Central memory CD8-positive, alpha-beta T cell (primary cell): ENCODE measurements at places on chromosomes 2 and 18.
A peak's percentile ranks its signal among the peaks of the same experiment; 100 is the strongest.

GRCh38 chr2:160288324-160288723 lies 88.3 kb upstream of the ITGB6 start:
- DNase-seq = no peak

GRCh38 chr2:149313512-149313972 lies 16.8 kb upstream of the LYPD6 start:
- no peak for DNase-seq

DNA sequence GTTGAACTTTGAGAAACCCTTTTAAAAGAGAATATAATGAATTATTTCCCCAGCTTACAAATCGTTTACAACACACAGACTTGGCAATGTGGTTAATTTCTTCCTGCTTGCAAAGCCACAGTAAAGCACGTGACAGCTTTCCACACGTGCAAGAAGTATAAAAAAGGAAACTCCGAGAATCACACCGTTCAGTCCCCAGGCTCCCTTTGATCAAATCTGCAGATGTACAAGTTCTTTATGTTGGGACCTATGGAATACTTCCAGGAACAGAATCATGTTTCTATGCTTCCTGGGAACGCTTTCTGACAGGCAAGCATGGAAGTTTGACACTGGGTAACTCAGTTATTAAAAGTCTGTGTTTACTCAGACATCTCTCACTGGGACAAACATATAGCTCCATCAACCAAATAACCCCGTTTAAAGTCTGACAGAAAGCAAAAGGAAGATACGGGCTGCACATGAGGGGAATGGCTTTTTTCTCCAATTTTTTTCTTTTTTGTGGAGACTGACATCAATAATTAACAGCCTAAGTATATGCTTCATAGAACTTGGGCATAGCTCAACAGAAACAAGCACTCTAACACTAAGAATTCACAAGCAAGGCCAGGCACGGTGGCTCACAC lies 134.8 kb downstream of the EIPR1 start:
- DNase-seq = peak; percentile 23

GRCh38 chr2:68344031-68344430 lies 21.1 kb upstream of the PLEK start:
- no peak for DNase-seq

- no peak for DNase-seq
Observed at GRCh38 chr2:41990688-41991087, 57.1 kb upstream of the PKDCC start.

DNA sequence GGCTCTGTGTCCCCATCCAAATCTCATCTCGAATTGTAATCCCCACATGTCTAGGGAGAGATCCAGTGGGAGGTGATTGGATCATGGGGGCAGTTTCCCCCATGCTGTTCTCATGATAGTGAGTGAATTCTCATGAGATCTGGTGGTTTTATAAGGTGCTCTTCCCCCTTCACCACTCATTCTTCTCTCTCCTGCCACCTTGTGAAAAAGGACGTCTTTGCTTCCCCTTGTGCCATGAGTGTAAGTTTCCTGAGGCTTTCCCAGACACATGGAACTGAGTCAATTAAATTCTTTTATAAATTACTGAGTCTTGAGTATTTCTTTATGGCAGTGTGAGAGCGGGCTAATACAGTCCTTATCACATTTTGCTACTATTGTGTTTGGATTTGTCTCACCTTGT lies 177.6 kb upstream of the SLC39A10 start:
- no peak for DNase-seq

DNA sequence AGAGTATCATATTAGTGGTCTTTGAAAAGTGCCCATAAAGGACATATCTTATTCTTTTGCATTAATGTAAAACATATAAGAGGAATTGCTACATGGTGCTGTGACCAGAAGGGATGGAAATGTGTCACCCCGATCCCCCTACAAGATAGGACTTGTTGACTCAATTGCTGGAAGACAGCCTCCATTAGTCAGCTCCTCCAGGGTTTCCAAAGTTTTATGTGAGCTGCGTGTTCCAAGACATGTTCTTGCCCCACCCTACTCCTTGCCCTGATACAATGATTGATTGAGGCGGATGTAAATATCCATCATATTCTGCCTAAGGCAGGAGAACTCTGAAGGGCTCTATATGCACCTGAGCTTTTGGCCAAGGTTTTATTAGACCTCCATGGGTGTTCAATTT lies 541.0 kb upstream of the ZEB2 start:
- no peak for DNase-seq

- no peak for DNase-seq
Observed at GRCh38 chr2:1591978-1592907, 152.1 kb downstream of the PXDN start.

DNA sequence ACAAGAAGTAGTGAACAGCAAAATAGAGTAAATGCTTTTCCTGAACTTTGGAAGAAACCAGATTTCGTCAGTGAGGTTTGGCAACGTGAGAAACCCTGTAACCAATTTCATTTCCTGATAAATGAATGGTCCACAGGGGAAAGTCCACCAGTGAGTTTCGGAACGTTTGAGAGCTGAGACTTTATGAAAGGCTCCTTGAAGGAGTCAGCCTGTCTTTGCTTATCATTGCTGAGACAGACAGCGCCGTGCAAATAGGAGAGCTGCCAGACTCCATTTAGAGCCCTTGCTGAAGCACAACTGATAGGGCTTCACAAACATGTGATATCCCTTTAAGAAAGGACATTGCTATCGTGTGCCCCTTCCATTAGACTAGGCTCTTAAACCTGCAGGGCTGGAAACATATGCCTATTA lies 121.8 kb upstream of the SMAD7 start:
- DNase-seq = no peak

- DNase-seq = no peak
Observed at GRCh38 chr2:159561786-159562185, 54.6 kb downstream of the BAZ2B start.

DNA sequence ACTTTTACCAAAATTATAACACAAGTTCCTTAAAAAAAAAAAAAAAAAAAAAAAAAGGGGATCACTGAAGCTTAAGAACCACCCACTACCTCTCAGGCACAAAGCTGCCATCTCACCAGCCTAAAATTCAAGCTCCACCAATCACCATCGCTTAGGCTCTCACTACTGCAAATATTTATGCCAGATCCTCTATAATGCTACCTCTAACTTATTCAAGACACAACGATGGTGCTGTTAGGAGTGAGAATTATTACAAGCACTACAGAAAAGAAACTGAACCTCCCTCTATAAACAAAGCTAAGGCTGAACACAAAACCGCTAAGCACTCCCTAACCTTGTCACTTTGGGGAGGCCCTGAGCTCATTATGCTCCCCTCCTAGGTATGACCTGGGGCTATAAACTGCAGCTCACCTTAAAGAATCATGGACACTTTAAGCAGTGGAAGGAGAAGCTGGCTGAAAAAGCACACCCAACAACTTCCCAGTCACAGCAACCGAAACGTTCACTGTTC lies 3.6 kb downstream of the FZD5 start:
- no peak for DNase-seq

DNA sequence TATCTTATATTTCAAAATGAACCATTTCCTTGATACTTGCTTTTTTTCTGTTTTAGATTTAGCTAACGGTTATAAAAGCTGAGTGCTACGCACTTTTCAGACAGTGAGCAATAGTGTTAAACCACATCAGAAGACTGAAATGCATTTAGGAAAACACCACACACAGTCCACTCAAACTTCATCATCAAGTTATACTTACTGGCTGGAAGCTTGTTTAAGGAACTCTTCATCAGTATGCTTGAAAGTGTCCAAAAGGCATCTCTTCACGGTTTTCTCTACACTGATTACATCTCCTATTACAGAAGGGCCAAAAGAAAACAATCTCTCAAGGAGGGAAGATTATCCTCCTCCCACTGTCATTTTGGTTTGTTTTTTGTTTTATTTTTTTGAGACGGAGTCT lies 19.7 kb downstream of the ILKAP start:
- no peak for DNase-seq

GRCh38 chr18:24104486-24104885 lies 34.4 kb upstream of the CABYR start:
- DNase-seq = no peak

DNA sequence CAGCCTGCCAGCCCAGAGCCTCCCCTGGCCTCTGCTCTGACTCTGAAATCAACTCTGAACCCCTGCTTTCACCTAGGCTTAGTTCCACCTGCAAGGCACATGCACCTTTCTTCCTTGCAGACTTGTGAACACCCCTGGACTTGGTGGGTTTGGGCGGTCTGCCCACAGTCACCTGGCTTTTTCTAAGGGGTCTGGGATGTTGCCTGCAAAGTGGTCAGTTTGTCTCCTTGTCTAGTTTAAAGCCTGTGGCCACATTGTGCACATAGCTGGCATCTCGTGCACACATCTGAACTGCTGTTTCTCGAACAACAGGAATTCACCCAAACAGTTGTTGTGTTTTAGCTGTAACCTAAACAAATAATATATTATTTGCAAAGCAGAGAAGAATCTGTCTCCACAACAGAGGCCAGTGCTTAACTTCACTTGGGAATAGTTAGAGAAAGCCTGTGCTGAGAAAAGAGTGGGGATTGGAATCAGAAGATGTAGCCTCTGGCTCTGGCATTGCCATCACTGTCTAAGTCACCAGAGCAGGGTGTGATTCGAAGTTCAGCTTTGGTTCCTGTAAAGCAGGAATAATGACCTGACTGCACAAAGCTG lies 108.5 kb downstream of the TMEM18 start:
- no peak for DNase-seq

DNA sequence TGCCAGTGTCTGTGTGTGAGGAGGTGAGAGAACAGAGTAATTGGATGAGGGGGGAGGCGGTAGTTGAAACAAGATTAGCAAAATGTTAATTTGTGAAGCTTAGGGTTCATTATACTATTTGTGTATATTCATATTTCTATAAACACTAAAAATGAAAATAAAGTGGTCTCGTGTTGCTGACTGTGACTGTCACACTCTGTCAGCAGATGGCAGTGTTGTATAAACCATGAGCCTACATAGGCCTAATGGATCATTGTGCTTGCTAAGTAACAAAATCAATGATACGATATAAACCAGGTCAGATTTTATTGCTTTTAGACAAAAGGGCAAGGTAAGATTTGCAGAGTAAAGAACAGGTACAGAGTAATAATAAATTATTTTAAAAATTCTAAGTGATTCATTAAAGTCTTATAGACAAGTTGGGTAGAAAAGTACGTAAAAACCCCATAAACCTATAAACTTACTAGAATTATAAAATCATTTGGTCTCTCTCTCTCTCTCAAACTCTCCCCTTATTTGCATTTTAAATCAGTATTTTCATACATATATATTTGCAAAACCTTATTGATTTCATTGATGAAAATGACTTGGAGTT lies 182.7 kb downstream of the RPIA start:
- DNase-seq = no peak

GRCh38 chr18:51135795-51136194 lies 61.7 kb downstream of the MEX3C start:
- no peak for DNase-seq

- no peak for DNase-seq
Observed at GRCh38 chr2:159032580-159032979, 64.1 kb downstream of the TANC1 start.

- no peak for DNase-seq
Observed at GRCh38 chr2:53505826-53506225, 261.8 kb upstream of the CHAC2 start.

GRCh38 chr2:129050101-129050500 lies 731.4 kb upstream of the HS6ST1 start:
- DNase-seq = no peak

DNA sequence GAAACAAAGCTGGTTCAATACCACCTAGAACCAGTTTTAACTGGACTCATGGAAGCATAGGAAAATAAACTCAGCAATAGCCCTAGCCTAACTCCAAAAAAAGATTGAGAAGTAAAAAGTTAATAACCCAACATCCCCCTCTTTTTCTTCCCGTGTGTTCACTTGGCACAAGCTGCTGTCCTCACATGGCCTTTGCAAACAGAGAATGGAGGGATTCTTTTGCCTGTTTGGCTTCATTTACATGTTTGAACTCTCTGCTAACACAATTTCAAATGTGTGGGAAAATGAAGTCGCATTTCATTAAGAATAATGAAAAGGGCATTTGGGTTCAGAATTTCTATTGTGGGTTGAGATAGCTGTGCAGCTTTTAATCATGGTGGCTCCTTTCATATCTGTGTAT lies 589.2 kb upstream of the LRRTM1 start:
- DNase-seq = no peak

DNA sequence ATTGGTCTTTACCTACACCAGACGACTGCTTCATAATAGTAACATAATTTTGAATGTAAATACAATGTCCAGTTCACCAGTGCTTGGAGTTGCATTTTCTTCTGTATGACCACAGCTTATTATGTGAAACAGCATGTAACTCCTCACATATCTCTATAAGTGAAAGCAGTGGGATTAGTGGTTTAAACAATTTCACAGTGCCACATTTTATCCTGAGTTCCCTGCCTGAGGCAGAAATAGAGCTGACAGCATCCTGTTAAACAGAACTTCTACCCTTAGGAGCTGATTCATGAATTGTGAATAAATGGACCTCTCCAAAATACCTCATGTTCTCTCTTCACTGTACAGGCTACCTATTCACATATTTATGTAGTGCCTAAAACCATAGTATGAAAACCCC lies 542.3 kb upstream of the VWC2L start:
- DNase-seq = no peak

DNA sequence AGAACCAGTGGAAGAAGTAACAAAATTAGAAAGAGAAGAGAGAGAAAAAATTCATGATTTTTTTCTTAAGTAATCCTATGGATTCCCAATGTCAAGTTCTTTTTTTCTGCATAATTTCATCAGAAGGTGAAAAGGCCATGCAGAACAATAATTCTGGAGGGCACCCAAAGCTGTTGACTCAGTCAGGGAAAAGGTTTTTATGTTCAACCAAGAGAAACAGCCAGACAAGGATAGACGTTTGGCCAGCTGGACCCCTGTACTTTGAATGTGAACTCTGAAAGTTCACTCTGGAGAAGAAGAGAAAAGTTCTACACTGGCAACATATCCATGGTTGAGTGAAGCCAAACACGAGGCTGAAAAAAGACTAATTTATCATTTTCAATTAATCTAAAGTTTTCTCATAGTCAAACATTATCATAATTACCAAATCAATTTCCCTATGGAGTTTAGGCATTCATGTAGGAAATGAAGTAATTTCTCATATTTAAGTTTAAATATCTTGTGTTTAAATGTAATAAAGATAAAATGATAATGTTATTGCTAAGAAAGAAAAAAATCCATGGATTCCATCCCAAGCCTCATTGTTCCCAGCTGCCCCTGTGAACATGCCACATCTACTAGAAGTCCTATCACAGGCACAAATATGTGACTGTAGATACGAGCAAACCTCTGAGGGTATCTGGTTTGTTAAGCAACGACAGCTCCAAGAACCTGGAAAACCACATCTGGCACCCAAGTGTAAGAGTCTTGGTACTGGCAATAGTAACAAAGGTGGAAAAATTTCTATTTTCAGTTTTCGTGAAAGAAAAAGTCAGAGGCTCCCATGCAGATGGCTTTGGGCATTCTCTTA lies 742.7 kb upstream of the ACVR2A start:
- DNase-seq = no peak

GRCh38 chr2:96508521-96509113 lies 3.5 kb upstream of the NEURL3 start:
- DNase-seq = no peak

DNA sequence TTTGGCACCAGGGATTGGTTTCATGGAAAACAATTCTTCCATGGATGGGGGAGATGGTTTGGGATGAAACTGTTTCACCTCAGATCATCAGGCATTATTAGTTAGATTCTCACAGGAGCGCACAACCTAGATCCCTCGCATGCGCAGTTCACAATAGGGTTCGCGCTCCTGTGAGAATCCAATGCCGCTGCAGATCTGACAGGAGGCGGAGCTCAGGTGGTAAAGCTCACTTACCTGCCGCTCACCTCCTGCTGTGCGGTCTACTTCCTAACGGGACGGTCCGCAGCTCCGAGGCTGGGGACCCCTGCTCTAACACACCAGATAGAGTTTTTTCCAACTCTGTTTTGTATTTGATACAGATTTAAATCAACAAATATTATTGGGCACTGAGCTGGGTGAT lies 286.5 kb downstream of the MTX2 start:
- DNase-seq = no peak
